ENCODE measurements at places on chromosomes 16 and 17.

DNA sequence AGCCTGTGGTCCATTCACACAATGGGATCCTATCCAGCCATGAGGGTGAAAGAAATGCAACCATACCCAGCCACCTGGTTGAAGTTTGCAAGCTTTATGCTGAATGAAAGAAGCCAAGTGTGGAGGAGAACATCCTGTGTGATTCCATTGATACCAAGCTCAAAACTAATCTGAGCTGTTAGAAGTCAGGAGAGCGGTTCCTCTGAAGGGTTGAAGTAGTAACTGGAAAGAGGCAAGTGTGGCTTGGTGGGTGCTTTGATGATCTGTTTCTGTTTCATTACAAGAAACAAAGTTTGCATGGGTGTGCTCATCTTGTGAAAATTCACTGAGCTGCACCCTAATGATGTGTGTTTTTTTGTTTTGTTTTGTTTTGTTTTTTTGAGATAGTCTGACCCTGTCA lies 99.4 kb downstream of the SALL1 start:
- DNase-seq, result no peak

DNA sequence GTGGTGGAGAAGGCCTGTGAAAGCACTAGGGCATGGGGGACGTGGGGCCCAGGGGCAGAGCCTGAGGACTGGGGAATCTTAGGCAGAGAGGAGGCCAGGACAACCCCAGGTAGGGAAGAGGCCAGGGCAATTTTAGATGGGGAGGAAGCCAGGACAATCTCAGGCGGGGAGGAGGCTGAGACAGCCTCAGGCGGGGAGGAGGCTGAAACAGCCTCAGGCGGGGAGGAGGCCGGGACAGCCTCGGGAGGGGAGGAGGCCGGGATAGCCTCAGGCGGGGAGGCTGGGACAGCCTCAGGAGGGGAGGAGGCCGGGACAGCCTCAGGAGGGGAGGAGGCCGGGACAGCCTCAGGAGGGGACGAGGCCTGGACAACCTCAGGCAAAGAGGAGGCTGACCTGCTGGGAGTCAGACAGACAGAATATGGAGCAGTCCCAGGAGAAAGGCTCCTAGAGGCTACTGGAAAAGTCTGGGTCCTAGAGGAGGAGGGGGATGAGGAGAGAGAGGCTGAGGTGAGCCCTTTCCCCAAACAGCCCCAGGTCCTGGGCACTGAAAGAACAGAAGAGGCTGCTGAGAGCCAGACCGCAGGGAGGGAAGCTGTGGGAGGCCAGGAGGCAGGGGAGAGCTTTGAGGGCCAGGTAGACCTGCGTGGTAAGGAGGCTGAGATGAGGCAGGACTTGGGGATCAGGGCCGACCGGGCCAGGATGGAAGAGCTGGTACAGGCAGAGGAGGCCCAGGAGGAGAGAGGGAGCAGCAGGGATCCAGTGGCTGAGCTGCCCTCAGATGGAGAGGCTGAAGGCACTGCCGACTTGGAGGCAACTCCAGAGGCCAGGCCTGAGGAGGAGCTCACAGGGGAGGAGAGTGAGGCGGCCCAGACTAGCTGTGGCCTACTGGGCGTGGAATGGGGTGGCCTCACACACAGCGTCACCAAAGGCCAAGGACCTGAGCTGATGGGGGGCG lies 1.6 kb downstream of the APOBR start:
- no peak for DNase-seq

DNA sequence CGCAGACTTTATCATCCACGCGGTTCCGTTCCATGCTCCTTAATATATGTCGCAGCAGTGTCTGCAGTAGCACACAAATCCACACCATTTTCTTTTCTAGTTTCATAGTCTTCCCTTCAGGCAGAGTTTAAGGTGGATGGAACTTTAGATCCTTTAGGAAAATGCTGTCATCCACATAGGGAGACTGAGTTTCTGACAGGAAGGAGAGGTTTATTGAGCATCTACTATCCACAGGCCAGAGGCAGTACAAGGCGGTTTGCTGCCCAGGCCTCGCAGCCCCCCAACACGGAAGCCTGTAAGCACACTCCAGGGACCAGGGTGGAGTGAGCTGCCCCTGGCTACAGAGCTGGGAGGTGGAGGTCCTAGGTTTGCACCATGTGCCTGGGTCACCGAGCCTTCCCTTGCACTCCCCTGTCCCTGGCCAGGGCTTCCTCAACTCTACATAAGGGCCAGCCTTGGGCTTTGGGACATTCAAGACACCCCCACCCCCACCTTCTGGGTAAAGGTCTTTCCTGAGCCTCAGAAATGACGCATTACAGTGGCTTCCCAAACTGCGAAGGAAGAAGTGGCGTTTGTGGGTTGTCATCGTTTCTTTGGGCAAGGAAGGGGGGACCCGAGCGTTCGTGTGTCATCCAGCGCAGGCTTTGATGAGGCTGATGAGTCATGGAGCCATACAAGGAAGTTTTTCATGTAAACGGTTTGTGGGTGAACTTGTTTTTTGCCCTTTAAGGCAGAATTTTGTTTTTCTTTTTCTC lies 146.5 kb upstream of the PLCG2 start:
- peak; percentile 61 for DNase-seq

DNA sequence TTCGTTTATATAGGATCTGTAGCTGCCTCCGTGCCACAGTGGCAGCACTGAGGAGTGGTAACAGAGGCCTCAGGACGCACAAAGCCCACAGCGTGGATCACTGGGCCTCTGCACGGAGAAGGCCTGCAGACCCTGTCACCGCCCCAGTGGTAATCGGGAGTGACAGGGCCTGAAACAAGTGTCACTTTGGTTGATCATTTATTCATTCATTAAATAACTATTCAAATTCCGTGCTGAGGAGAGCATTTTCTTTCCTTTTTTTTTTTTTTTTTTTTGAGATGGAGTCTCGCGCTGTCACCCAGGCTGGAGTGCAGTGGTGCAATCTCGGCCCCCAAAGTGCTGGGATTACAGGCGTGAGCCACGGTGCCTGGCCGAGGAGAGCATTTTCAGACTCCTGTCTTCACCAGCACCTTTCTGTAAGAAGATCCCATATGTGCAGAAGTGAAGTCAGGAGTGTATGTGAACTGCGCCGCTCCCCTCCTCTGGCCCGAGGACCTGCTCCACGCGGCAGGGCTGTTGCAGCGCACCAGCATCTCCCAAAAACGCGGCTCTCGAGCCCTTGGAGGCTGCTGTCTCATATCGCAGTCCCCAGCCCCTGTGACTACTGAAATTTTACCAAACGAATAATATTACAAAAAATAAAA lies 44.9 kb upstream of the TRAP1 start:
- DNase-seq, result no peak

- peak; percentile 58 for DNase-seq
These were observed 45.0 kb downstream of the SOST start for GRCh38 chr17:43713494-43714162.

DNA sequence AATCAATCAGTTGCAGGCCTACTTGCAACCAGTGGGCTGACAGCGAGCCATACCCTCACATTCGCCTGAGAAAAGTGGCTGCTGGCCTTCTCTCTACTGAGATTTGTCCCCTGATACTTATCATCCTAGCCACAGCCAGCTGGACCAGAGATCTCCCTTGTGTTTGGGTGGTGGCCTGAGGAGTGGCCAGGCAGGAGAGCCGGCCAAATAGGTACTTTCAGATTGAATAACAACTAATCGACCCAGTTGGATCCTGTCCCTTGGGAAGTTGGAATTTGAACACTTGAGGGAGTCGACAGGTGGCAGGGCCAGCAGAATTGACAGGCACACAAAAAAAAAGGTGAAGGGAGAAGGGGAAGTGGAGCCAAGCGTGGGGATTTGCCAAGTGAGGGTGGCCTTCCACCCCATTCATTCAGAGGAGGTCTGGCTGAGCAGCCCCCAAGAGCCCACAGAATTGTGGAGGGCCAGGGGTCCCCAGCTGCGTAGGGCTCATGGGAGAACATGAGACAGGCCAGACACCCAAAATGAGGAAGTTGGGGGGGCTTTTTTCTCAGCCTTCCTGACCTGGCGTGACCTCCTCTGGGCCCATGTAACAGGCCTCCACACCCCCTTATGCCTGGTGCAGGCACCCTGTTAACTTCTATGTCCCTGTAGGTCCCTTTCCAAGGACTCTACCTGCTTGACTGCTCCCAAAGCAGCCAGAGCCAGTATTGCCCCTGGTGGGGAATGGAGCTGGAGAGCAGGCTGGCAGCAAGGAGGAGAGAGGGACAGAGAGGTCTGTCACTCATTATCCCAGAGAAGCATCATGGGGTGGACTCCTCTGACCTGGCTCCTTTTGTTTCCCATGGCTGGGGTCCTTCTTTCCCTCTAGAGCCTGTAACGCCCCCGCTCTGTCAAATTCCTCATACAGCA lies 2.9 kb upstream of the RANGRF start:
- no peak for DNase-seq

- DNase-seq, result no peak
These were observed 92.2 kb downstream of the HS3ST3A1 start for GRCh38 chr17:13509527-13509926.

- DNase-seq, result no peak
These were observed 122.0 kb downstream of the COPRS start for GRCh38 chr17:31736855-31737625.

DNA sequence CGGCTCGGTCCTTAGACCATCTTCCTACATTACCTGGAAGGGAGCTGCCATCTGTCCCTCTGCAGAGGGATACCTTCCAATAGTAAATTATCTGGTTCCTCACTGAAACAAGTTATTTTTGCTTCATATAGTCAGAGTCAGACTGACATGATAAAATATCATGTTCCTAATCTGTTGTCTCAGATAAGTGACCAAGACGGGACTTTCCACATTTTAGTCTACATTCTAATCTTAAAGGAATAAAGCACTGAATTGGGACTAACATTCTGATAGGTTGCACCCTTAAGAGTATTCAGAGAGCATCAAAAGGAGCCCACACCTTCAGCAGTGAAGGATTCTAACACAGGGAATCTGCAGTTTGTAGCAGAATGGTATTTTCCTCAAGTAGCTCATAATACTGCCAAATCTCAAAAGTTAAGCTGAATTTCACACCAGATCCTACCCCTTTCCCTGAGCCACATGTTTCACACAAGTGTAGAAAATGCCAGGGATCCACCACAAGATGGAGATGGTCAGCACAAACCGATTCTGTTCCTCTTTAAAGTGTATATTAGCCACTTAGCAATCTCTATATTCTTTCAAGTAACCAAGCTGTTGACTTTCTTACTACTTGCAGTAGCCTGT lies 13.4 kb downstream of the GINS2 start:
- DNase-seq, result peak; percentile 32

- DNase-seq, result no peak
These were observed 25.1 kb downstream of the SALL1 start for GRCh38 chr16:51125992-51126391.

GRCh38 chr17:68863091-68863652 lies 92.0 kb downstream of the ABCA8 start:
- DNase-seq, result no peak

DNA sequence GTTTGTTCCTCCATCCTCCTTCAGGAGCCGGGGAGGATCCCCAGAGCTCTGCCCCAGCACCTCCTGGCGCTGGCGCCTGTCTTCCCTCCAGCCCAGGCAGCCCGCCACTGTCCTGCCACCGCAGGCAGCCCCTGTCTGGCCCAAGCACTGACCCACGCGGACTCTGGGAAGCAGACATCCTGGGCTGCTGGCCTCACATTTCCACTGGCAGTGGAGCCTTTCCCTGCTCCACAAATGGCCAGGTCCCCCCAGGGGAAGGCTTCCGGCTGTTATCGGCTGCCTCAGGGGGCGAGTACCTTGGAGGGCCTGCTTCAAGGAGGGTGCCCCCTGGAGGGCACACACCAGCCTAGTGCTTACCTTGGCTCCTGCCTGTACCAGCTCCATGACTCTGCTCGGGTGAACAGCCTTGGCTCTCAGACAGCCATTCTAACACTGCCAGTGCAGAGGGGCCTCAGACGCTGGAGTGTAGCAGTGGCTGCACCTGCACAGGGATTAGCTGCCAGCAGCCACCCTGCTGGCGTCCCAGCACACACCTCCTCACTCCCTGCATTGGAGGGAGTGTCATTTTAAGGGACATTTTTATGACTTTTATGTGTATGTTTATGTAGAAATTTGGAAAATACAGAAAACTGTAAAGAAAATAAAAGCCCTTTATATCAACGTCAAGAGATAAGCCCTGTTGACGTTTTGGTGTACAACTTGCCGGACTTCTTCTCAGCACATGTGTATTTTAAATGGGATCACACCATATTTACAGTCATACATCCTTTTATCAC lies 21.0 kb downstream of the ACE start:
- no peak for DNase-seq

DNA sequence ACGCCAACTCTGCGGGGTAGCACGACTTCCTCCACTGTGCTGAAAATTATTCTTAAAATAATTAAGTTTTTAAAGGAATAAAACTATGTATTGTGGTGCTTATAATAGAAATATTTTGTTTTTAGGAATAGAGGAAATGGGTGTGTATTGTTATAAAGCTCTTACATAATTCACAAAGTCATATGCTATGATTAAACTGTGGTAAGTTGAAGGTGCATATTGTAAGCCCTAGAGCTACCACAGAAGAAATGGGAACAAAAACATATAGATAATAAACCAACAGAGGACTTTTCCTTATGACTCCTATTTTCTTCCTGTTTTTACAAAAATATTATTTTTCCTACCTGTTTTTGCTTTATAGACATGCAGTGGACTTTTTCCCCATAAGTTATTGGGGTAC lies 4.3 kb upstream of the SLFN11 start:
- no peak for DNase-seq

DNA sequence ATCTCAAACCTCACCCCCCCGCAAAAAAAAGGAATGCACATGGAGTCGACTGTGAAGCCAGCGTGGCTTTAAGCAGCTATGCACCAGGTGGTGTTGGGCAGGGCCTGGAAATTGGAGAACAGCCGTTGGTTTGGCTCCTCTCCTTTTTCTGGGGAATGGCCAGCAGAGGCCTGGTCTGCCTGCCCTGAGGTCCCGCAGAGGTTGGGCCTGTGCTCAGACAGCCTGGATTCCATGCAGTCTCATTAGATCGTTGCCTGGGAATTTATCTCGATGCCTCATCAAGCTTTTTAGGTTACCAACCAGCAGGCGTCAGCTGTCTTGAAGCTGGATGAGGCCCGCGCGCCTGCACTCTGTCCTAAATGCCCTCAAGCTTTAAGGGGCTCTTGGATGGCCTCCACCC lies 9.8 kb downstream of the SLC12A3 start:
- peak; percentile 10 for DNase-seq

DNA sequence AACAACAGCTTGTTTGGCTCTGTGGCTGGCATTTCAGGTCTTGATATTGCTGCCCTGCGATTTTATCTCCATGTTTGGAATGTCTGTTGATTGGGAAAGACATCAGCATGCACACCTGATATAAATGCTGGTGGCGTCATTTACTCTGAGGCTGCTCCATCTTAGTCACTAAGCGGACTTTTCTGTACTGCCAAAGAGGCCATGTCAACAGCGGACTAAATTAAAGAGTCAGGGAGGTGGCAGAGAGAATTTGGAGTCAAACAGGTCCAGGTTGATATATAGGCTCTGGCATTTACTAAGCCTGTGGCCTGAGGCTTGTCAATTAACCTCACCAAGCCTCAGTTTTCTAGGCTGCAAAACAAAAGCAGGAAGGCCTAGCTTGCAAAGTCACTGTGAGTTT lies 6.2 kb downstream of the RBFOX1 start:
- DNase-seq, result no peak

GRCh38 chr16:28188085-28188916 lies 23.5 kb downstream of the XPO6 start:
- no peak for DNase-seq
